ENCODE measurements at places on chromosomes 12 and 14. TPM values are rescaled to one million over a fixed set of nuclear protein-coding genes. Genes with fewer than 3 reads are reported as not detected.

- no peak for DNase-seq
Observed at GRCh38 chr14:94601884-94602391, 10.3 kb upstream of the SERPINA3 start.

DNA sequence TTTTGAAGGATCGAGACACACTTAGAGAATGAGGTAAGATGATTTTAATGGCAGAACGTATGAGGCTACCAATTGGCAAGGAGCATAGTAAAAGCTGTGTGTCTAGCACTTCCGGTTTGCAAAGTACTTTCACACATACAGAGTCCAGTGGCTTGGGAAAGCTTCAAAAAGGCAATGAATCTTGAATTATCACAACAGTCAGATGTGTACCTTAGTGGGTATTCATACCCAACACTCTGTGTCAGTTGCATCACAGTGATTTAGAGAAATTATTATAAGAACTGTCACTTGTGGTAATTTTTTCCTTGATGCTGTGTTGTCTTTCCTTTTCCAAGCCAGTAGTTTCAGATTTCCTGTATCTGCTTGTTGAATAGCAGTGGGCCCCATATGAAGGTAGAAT, 424.1 kb downstream of the PCNX1 start:
- DNase-seq: no peak

ALX1 gene
- total RNA-seq: 1.6 TPM

- DNase-seq: no peak
Observed at GRCh38 chr12:88574278-88574677, 6.0 kb downstream of the KITLG start.

- peak; percentile 44 for DNase-seq
Observed at GRCh38 chr12:54549774-54550451, 512 bp downstream of the PDE1B start.

- no peak for DNase-seq
Observed at GRCh38 chr12:95633732-95634465, 82.6 kb upstream of the USP44 start.

- no peak for DNase-seq
Observed at GRCh38 chr12:80188576-80188975, 89.2 kb downstream of the OTOGL start.

OR4K13 gene
- not detected for total RNA-seq
